H1 (cell line): ENCODE measurements at places on chromosomes 7 and 10. TPM values are rescaled to one million over a fixed set of nuclear protein-coding genes. Genes with fewer than 3 reads are reported as not detected.

Gene NOLC1
- total RNA-seq, result 191 and 194 TPM in 2 replicates

Gene GPR15LG
- total RNA-seq, result not detected in 2 replicates

Gene BLNK
- total RNA-seq, result not detected in 2 replicates

Gene HSPA14
- total RNA-seq, result 32.9 and 36.4 TPM in 2 replicates

Gene INTS1
- total RNA-seq, result 104 and 116 TPM in 2 replicates

Gene HHEX
- total RNA-seq, result 1.5 and 1.7 TPM in 2 replicates

Gene NME8
- total RNA-seq, result 0.22 and 0.57 TPM in 2 replicates

Gene UPK3BL1
- total RNA-seq, result 5.9 and 6.4 TPM in 2 replicates

Gene TRPV6
- total RNA-seq, result 0.48 and 0.52 TPM in 2 replicates

Gene CABCOCO1
- total RNA-seq, result not detected in 2 replicates

Gene TMEM229A
- 0.54 and 0.75 TPM in 2 replicates for total RNA-seq

Gene OPALIN
- total RNA-seq, result not detected in 2 replicates

Gene PILRA
- 7.3 and 7.6 TPM in 2 replicates for total RNA-seq

Gene CYP51A1
- 109 and 111 TPM in 2 replicates for total RNA-seq

Gene CISD1
- total RNA-seq, result 41.3 and 43.2 TPM in 2 replicates

Gene TMEM130
- total RNA-seq, result 2.9 and 3.7 TPM in 2 replicates

Gene ERV3-1
- total RNA-seq, result 9.7 and 11.4 TPM in 2 replicates

Gene OGA
- 104 and 107 TPM in 2 replicates for total RNA-seq

Gene FXYD4
- not detected in 2 replicates for total RNA-seq
